WERI-Rb-1 (cell line): ENCODE measurements at places on chromosomes 1 and 21.

GRCh38 chr1:97270508-97271307 lies 549.1 kb downstream of the PTBP2 start:
- DNase-seq: no peak

DNA sequence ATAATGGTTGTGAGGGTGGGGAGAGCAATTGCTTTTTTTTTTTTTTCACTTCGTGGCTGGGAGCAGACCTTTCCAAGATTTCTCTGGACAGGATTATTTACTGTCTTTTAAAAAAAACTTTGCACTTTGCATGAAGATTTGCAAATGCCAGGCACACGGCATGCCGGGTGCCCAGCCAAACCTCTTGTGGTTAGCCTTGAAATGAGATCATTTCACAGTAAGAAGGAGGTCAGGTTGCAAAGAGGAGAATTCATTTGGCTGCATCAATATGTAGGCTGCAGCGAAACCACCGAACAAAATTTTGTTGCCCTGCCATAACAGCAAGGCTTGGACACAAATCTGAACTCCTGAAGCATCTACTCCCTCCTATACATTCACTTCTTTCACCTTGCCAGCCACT lies 36.5 kb upstream of the KCND3 start:
- DNase-seq: no peak

DNA sequence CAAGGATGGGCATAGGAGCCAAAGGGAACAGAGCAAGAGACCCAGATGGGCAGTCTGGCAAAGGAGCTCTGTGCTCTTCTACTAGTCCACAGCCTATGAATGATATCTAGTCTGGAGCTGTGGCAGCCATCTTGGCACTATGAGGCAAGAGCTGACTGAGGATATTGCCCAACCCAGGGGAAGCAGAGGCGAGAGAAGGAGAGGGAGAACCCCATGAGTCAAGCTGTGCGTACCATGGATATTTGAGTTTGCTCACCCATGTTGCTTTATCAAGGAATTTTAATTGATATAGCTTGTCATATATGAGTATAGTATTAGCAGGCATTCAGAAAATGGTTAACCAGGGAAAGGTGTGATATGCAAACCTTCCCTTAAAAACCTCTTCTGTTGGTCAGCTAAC lies 420.9 kb downstream of the PRDM2 start:
- no peak for DNase-seq

- no peak for DNase-seq
Observed at GRCh38 chr1:28887419-28887834, 26.9 kb upstream of the EPB41 start.

DNA sequence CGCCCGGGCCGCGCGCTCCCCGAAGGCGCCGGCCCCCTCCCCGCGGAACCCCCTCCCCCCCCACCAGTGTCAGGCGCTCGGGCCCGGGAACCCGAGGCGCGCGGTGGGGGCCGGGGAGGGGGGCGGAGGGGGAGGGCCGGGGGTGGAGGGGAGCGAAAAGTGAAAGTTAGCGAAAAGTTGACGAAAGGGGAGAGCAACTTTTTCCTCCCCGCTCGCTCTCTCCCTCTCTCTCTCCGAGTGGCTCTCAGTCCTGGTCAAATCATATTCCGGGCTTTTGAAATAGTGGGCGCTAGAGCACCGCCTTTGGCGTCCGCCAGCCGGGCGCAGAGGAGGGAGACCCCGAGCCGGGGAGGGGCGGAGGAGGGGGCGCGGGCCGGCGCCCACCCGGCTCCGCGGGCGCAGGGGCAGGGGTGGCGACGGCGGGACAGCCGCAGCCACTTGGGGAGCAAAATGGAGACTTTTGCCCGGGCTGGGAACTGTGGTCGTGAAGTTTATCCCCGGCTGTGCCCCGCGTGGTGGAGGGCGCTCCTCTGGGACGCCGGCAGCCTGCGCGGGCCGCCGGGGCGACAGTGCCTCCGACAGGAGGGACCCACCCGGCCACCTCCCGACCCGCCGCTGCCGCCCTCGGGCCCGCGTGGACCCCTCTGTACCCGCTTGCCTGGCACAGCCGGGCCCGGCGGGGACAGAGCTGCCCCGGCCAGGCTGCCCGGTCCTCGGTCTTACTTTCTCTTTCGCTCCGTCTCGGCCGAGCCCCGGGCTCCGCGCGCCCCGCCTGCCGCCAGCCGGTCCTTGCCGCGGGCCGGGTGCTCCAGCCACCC lies 697 bp downstream of the PRDM16 start:
- peak; percentile 69 for DNase-seq
